Suprapubic skin (tissue), 4 donors: ENCODE measurements at places on chromosomes 16 and 17.

DNA sequence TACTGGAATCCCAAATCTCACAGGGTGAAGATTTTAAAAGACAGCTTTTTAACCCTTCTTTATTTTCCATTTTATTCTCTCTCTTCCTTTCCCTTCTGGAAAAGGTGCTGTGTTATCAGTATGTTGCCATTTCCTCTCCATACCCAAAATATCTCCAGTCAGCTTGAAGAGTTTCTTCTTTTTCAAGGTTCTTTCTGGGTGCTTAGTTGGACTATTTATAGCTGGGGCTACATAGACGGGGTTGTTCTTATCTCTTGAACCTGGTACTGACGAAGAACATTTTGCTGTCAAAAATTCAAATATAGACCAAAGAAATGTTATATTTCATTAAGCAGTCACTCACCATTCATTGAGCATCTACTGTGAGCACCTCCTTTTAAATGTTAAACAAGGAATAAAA, 48.6 kb downstream of the IST1 start:
- H3K27ac ChIP-seq: no peak overlapping the region
- no peaks in the 10 kb centered on the region for H3K27me3 ChIP-seq
- H3K36me3 ChIP-seq: no peaks in the 10 kb centered on the region
- H3K4me1 ChIP-seq: no peaks in the 10 kb centered on the region
- H3K4me3 ChIP-seq: no peak overlapping the region

DNA sequence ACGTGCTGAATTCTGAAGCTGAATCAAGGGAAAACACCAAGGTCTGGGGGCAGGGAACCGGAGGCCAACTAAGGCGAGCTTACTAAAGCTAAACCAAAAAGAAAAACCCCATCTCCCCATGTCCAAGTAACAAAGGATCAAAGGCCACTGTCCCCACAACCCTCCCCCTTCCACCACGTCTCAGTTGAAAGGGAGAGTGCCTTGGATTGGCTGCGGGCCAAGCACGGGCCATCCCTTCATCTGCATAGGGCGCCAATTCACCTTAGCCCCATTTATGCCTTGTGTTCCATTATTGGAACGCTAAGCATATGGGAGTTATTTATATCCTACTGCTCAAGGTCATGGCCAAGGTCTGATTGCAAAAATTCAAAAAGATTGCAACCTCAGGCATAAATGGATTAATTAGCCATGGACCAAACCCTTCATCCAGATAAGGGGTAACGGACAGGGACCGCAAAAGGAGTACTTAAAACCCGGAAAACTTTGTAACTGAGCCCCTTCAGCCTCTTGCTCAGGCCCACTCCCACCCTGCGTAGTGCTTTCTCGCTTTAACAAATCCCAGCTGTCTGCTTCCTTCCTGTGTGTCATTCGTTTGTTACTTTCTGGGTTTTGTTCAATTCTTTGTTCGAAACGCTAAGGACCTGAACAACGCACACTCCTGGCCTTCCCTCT, 740 bp upstream of the ATP6V0D1 start:
- DNase-seq: peak; percentile 82
- H3K36me3 ChIP-seq: peaks cover 11% of the 10 kb centered on the region
- peaks cover 54% of the 10 kb centered on the region for H3K4me1 ChIP-seq
- peak overlapping the region; percentile 90 for H3K27ac ChIP-seq
- H3K4me3 ChIP-seq: peak overlapping the region; percentile 73

GRCh38 chr16:60091071-60091470, 1357.0 kb upstream of the GOT2 start:
- H3K36me3 ChIP-seq: no peaks in the 10 kb centered on the region
- H3K27me3 ChIP-seq: no peaks in the 10 kb centered on the region
- no peak for DNase-seq
- no peak overlapping the region for H3K4me3 ChIP-seq

DNA sequence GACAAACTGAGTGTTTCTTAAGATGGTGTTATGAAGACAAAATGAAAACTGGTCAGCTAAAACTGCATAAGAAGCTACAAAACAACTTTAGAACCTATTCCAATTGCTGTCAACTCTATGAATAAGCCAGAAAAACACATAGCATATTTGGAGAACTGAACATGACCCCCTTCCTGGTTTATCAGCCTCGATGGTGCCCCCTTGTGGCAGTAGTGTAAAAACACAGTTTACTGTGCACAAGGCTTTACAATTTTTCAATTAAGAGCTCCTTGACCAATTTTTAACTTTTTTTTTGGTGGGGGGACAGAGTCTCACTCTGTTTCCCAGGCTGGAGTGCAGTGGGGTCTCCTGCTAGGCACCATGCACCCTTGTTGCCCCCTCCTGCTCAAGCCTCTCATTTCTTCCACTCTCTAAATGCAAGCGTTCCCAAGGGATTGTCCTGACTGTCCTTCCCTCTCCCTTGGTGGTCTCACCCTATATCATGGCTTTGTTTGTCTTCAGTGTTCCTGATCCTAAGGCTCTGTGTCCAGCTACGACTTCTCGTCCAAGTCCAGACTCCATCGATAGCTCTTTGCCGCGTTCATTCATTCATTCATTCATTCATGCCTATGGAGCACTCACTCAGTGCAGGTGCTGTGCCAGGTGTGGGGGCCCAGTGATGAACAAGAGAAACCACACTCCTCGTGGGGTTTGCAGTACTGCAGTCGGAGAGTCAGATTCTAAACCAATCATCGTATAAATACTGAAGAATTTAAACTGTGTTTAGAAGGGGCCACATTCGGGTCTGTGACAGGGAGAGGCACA, 7.5 kb downstream of the EIF1 start:
- peaks cover 36% of the 10 kb centered on the region for H3K4me1 ChIP-seq
- no peak overlapping the region for H3K4me3 ChIP-seq
- DNase-seq: no peak
- H3K27me3 ChIP-seq: no peaks in the 10 kb centered on the region

DNA sequence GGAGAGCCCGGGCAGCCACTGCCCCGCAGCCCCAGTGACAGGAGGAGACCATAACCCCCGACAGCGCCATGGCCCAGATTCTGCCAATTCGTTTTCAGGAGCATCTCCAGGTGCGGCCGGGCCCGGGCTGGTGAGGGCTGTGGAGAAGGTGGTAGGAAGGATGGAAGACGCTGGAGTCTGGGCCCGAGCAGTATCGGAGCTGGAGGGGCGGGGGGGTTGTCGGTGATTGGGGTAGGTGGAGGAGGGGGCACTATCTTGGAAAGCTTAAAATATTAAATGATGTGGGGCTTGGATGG, 317 bp downstream of the CLTC start:
- no peaks in the 10 kb centered on the region for H3K27me3 ChIP-seq
- no peak for DNase-seq
- no peaks in the 10 kb centered on the region for H3K36me3 ChIP-seq
- peak overlapping the region; percentile 97 for H3K27ac ChIP-seq
